ENCODE measurements at places on chromosomes 16 and 17.

DNA sequence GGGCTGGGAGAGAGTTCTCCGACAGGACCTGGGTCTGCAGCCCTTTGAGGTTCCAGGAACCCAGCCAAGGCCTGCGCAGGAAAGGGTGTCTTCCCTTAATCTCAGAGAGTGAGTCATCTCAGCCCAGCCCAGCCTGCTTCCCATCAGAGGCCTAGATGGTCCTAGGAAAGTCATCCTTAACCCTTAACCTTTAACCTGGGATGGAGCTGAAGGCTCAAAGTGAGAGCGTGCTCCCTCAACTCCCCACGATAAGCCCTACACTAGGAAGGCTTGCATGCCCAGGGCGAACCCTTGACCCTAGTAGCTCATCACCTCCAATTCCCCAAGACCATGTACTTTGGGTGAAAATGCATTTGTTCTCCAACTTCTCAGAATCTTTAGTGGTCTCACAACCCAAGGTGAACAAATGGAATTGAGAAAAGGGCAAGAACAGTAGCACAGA lies 4.8 kb upstream of the ATXN7L3 start:
- DNase-seq = no peak

DNA sequence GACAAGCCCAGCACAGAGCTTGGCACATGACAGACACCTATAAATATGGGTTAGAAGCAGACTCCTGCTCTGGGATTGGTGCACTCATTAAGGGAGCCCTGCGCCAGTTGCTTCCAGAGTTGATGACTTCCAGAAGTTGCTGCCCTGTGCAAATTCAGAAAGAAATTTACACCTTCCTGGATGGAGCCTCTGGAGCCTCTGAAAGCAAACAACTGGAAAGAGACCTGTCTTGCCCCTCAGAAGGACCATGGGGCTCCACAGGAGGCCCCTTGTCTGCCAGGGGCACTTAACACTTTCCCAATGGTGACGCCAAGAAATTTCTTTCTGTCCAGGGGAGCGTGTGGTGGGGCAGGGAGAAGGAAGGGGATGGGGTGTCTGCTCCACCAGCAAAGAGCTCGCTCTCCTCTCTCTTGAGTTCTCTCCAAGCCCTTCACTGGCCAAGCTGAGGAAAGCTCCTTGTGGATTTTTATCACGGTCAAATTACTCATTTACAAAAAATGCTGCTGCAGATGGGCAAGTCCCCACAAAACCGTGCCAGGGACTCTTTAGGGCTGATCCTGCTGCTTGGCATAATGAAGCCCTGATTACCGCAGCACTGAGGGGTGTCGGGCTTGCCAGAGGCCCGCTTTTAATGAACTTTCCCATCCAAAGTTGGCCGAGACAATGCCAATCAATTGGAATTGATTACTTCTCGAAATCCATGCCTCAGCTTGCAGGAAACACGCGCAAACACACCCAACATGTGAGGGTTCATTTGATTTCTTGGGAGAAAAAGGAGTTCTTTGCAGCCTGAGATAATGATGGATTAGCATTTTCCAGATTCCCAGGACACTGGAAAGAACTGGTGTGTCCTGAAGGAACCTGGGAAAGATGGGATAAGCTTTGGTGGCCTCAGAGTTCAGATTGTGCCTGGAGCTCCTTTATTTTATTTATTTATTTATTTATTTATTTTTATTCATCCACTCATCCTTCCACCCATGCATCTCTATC lies 583.6 kb upstream of the CDH5 start:
- no peak for DNase-seq

GRCh38 chr16:65727534-65728137 lies 605.8 kb upstream of the CDH11 start:
- DNase-seq = no peak

DNA sequence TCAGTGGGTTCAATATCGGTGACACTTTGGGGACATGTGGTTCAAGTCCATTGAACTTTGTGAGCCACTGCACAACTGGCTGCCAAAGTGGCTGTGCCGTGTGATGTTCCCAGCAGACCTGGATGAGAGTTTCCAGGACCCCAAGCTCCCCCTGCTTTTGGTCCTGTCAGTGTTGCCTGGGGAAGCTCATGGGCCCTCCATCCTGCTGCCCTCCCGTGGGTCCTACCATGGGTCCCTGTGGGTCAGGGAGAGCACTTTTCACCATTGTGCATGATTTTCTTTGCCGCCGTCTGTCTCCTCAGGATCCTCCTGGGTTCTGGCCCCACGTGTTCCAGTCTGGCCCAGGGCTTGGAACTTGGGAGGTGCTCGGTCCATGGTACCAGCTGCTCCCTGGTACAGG lies 38.1 kb downstream of the LGALS9 start:
- DNase-seq = no peak

- DNase-seq = no peak
Measured at GRCh38 chr16:68230956-68231355, 5.0 kb downstream of the ESRP2 start.

DNA sequence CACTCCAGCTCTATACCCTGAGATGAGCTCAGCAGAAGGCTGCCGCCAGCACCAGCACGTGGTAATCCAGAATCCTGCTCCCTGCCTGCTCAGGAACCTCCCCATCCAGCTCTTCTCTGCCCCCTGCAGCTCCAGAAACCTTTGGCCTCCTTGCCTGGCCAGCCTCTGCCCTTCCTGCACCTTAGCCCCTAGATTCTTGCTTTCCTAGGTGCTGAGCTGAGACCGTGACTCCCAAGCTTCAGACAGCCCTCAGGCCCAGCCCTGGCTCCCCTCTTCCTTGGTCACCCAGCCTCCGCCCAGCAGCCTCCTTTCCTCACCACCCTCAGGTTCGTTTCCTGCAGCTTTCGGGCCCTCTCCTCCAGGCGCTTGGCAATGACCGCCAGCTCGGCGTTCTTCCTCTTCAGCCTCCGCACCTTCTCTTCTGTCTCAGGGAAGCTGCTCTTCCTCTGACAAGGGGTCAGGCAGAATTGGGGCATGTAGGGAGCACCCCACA lies 2.6 kb downstream of the TSPOAP1 start:
- DNase-seq = no peak

DNA sequence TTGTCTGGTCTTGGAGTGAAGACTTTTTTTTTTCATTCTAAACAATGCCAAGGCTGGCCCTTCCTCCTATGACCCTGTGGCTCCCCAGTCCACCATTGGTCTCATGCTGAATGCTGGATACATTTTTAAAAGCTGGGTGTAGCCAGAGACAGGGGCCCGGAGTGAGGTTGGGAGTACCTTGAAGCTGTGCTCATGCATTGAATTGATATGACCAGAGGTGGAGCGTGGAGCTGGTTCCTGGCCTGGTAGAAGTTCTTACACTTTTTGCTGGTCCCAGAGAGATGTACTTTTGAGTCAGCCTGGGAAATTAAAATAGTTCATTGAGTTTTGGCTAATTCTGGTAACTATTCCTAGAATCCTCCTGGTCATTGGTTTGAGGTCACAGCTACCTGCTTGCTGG lies 83.6 kb downstream of the CMIP start:
- DNase-seq = no peak

DNA sequence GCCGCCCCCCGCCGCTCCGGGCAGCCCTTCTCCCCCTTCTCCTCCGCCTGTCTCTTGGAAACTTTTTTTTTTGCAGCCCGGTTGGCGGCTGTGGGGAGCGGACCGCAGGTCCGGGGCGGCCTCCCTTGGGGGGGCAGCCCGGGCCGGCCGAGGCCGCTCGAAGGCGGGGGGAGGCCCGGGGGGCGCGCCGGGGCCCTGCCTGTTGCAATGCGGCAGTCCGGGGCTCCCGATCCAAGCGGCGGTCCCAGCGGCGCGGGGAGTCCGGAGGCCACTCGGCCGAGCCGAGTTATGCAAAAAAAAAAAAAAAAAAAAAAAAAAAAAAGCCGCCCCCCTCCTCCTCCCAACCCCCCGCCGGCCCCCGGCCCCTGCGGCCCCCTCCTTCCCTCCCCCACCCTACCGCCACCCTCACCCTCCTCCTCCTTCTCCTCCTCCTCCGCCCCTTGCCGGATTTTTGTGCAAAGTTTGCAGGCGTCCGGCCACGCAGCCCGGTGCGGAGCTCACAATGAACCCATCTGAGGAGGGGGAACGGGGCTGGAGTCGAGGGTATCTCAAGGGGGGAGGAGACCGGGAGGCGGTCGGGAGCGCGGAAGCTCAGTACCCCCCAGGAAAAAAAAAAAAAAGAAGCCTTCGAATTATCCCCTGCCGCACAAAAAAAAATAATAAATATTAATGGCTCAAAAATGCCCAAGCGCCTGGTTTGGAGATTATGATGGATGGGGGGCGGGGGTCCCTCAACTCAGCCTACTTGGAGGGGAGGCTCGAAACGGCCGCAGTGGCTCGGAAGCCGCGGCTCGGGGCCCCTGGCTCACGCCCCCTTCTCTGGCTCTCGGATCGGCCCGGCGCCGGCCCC lies at the start of gene ZNF423:
Gene ZNF423, minus strand, starts transcription at position 291 of the 850 bp plus-strand sequence. CDS start 338 bp downstream, outside the sequence.
- DNase-seq = no peak

DNA sequence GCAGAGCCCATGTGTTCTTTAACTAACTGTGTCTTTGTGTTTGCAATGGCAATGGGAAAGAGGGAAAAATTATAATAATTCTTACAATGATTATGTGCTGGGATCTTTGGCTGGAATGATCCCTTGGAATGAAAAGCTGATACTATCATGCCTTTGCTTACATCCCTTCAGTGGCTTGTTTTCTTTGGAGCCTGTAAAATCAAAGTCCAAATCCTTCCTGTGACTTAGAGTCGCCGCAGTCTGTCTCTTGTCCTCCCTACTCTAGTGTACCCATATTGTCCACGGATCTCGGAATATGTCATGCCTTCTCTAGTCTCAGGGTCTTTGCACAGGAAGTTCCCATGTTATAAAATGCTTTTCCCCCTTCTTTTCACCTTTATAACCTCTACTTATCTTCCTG lies 111.7 kb upstream of the MAF start:
- DNase-seq = no peak

DNA sequence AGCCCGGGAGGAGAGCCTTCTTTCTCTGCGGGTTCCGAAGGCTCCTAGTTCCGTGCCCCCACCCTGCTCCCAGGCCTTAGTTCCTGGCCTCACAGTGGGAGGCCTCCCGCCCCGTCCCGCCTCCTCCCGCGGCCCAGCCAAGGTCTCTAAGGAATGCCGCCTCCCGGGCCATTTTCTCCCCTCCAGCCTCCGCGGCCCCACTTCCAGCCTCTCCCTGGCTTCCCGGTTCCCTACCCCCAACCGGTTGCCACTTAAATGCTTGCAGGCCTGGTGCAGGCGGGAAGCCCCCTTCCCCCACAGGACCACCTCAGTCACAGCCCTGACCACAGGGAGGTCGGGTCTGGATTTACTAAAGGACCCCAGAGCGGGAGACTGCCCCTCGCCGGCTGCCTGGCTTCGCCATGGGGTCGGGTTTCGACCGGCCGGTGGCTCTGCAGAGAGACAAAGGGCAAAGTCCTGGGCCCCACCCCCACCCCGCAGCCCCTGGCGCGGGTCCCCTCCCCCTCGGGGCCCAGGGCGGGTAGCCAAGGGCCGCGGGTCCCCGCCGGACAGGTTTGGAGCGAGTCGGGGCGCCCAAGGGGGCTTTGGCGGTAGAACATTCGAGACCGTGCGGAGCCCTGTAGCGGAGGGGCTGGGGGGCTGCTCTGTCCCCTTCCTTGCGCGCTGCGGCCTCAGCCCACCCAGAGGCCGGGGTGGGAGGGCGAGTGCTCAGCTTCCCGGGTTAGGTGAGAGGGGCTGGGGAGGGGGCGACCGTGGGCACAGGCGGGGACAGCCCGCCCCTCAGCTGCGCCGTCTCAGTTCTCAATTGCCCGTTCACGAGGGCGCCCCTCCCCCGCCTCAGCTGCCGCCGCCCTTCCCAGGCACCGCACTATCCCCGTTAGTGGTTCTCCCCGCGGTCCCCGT lies 16.4 kb downstream of the IGF2BP1 start:
- no peak for DNase-seq

Measured in activated T-cell treated with anti-CD3 and anti-CD28 coated beads for 4 hours (primary cell).